ENCODE measurements at places on chromosomes 7 and 10. TPM values are rescaled to one million over a fixed set of nuclear protein-coding genes. Genes with fewer than 3 reads are reported as not detected.

Gene CYP3A4
- not detected for polyA plus RNA-seq

Gene LAMB4
- not detected for polyA plus RNA-seq

Gene TRPV5
- polyA plus RNA-seq: not detected

Gene GARIN1A
- polyA plus RNA-seq: 0.10 TPM

Gene CALHM1
- 1.4 TPM for polyA plus RNA-seq

Gene ANXA8L1
- polyA plus RNA-seq: not detected

Gene CLCN1
- polyA plus RNA-seq: not detected

Gene TMEM140
- 34.7 TPM for polyA plus RNA-seq

Gene NXPH1
- not detected for polyA plus RNA-seq

Gene TRIM73
- 2.6 TPM for polyA plus RNA-seq

Gene EPHA1
- 0.80 TPM for polyA plus RNA-seq

Gene IFIT3
- 16.9 TPM for polyA plus RNA-seq

Gene SLC39A12
- not detected for polyA plus RNA-seq

Gene BAZ1B
- polyA plus RNA-seq: 22.4 TPM

Gene PLAC9
- not detected for polyA plus RNA-seq

Gene ZC3HAV1L
- polyA plus RNA-seq: 0.80 TPM

Gene ZNF107
- 15.3 TPM for polyA plus RNA-seq

Gene GPR37
- not detected for polyA plus RNA-seq

Gene CALHM3
- not detected for polyA plus RNA-seq

Gene ETV1
- not detected for polyA plus RNA-seq

Gene SLC29A4
- polyA plus RNA-seq: not detected

Gene SPACDR
- 0.78 TPM for polyA plus RNA-seq

Gene NKX1-2
- not detected for polyA plus RNA-seq
